Stimulated activated CD4-positive, alpha-beta T cell treated with anti-CD3 and anti-CD28 coated beads, Interleukin-2, amount 100 ng/mL, for 4 hours (primary cell): ENCODE measurements at places on chromosomes 1 and 21.

- DNase-seq, result no peak
These were observed 2.4 kb upstream of the NUDT17 start for GRCh38 chr1:145843031-145843430.

- no peak for DNase-seq
These were observed 53.1 kb upstream of the LBR start for GRCh38 chr1:225480825-225481434.

- DNase-seq, result no peak
These were observed 6.5 kb upstream of the MFAP2 start for GRCh38 chr1:16986962-16987361.

DNA sequence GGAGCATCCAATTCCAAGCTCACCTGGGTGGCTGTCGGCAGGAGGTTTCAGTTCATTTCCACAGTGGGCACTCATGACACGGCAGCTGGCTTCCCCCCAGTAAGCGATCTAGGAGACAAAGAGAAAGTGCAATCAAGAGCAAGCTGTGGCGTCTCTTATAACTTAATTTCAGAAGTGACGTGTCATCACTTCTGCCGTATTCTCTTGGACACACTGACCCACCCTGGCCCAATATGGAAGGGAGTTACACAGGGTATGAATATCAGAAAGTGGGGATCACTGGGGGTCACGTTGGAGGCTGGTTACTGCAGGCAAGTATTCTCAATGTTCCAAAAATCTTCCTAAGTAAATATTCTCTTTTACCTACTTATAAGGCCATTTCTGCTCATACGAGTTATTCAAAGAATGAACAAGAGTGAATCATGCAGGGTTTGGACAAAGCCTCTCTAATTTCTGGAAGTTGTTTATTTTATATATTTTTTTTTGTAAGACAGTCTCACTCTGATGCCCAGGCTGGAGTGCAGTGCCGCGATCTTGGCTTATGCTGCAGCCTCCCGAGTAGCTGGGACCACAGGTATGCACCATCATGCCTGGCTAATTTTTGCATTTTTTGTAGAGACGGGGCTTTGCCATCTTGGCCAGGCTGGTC, 46.5 kb upstream of the GREM2 start:
- DNase-seq, result no peak

DNA sequence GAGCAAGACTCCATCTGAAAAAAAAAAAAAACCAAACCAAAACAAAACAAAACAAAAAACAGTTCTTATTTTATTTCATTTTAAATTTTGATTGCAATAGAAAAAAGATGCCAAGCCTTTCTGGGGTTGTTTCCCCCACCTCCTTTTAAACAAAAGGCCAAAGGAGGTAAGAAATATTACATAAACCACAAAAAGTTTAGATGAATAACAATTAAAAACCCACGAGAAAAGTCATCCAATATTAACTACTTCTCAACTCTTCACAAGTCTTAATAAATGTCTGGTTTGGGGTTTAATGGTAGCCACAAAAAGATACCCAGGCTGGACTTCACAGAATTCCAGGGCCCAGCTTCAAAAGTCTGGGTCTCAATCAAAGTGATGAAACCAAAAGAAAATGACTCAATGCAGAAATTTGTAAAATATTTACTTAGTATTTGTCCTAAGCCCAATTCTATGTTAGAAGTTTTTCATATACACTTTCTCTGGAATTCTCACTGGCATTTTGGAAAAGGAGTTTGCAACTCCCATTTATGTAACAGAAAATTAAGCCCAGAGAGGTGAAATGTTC, 47.0 kb upstream of the SDC3 start:
- no peak for DNase-seq

GRCh38 chr1:176199707-176200106, 7.4 kb downstream of the COP1 start:
- no peak for DNase-seq

- DNase-seq, result no peak
These were observed 19.7 kb upstream of the DEGS1 start for GRCh38 chr1:224163311-224163710.

DNA sequence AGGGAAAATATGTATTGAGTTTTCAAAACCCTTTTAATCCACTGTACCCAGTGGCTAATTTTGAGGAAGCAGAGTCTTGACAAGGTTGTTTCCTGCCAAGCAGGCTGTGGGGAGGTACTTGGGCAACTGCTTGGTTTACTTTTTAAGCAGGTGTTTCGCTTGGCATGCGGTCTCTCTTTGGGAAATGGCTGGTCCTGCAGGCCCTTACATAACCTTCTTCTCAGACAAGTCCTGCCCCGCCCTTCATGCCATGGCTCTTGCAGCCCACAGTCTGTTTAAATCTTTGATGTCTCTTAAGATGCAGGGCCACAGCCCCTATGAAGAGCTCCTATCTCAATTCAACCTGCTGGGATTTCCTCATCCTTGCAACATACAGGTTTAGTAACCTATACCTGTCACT, 36.0 kb upstream of the ABCD3 start:
- DNase-seq, result no peak

DNA sequence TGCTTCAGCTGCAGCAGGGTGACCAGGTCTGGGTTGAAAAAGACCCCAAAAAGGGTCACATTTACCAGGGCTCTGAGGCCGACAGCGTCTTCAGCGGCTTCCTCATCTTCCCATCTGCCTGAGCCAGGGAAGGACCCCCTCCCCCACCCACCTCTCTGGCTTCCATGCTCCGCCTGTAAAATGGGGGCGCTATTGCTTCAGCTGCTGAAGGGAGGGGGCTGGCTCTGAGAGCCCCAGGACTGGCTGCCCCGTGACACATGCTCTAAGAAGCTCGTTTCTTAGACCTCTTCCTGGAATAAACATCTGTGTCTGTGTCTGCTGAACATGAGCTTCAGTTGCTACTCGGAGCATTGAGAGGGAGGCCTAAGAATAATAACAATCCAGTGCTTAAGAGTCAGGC, 2.9 kb downstream of the C1QA start:
- no peak for DNase-seq

- DNase-seq, result no peak
These were observed 16.4 kb downstream of the PPP2R5A start for GRCh38 chr1:212301580-212301979.
